Stimulated activated CD8-positive, alpha-beta memory T cell treated with anti-CD3 and anti-CD28 coated beads, Interleukin-2, amount 100 ng/mL, for 48 hours (primary cell): ENCODE measurements at places on chromosomes 1 and 21.

DNA sequence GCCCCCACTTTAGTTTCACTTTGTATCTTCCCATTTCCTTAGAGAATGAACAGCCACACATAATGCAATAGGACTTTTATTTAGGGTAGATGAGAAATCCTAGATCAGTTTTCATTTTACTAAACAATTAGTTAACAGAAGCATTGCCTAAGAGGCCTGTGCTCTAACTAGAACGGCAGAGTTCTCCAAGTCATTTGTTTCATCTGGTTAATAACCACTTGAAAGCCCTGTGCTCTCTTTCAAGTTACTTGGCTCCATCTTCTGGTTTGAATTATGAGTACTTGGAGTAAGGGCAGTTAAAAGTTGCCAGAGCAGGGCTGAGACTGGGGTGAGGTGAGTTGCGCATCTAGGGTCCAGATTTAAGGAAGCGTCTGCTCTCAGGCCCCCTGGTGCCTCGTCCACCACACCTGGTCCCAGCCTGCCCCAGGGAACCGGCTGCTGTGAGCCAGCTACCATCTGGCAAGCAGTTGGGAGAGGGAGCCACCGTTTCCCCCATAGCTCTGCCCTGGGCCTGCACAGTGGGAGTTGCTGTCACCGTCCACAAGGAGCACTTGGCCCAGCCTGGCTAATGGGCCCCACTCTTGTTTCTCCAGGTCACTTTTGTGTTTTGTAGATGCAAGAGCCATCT lies 18.1 kb upstream of the SLC44A3 start:
- DNase-seq = no peak

- DNase-seq = no peak
These were observed 332.7 kb upstream of the RUNX1 start for GRCh38 chr21:35381743-35382310.

DNA sequence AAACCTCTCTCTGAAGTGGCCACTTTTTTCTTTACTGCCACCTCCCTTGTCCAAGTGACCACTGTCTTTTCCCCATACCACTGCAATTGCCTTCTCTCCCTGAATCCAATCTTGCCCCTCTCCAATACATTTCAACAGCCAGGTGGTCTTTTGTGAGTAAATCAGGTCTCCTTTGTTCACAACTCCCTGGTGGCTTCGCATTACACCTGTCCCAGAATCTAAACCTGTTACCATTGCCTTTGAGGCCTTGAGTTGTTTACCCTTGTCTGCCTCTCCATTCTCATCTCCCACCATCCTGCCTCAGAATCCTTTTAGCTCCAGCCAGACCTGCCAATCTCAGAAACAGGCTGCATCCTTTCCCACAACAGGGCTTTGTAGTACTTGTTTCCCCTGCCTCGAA lies 21.8 kb upstream of the DYNLT5 start:
- no peak for DNase-seq

DNA sequence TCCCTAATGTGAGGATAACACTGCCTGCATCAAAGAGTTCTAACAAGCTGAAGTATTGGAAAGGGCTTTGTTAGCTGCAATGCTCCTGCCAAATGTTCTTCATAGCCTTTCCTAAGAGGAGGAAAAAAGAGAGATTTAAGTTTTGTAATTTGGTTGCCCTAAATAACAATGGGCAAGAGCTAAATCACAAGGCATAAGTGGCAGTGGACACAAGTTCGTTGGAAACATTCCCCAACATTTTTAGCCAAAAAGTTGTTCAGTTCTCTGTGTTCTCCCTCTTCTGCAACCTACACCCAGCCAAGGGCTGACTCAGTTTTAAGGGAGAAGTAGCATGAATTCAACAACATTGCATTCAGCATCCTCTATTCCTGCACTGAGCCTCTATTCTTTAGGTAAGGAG lies 2.6 kb upstream of the UQCRHL start:
- DNase-seq = no peak

DNA sequence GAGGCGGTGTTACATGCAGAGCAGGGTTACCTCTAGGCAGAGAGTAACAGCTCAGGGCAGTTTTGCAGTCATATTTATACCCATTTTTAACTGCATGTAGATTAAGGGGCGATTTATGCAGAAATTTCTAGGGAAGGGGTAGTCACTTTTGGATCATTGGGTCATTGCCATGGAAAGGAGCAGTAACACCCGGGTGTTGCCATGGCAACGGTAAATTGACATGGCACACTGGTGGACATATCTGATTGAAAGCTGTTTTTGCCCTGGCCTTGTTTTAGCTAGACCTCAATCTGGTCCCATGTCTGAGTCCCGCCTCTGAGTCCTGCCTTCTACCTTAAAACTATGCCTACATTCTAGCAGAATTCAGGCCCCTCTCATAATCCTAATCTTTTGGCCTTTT lies 11.8 kb upstream of the USP1 start:
- DNase-seq = no peak

GRCh38 chr1:196380316-196380715 lies 227.9 kb downstream of the KCNT2 start:
- no peak for DNase-seq

DNA sequence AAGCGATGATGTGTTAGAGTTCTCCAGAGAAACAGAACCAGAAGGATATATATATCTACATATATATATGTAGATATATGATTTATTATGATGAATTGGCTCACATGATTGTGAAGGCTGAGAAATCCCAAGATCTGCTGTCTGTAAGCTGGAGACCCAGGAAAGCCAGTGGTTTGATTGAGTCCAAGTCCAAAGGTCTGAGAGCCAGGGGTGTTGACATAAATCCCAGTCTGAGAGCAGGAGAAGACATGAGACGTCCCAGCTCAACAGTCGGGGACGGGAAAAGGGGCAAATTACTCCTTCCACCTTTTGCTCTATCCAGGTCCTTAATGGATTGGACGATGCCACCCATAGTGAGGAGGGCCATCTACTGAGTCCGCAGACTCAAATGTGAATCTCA lies 126.6 kb downstream of the PRDM2 start:
- DNase-seq = no peak

GRCh38 chr1:84957966-84958365 lies 38.9 kb downstream of the MCOLN2 start:
- DNase-seq = no peak

DNA sequence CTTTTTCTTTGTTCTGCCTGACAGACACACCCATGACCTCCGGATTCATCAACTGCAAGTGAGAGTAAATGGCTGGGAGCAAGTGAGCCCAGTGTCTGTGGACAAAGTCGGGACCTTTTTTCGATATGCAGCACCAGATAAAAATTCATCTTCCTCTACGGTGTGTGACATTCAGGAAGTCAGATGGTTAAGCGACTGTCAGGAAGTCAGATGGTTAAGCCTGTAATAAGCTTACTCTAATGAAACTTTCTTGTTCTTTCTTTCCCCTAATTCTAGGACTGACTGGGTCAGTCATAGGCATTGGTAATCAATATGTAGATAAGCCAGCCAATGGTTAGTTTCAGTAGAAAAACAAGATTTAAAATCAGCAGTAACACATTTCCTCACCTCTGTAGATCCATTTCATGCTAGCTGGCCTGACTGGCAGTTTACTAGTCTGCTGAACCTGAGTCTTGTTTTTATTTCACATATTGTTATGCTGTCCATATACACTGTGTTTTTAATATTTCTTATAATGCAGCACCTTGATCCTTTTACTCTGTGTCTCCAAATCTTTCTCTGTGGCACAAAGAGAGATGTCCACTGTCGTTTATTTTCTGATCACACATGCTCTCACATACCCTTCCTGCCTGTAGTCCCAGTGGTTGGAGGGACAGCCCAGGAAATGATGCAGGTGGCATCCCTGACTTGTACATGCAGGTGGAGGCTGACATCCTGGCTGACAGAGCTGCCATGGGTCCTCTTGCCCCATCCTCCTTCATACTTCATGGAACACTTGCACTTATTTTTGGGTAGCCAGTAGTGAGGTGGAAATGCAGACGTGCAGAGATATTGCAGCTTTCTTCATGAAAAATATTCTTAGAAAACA lies 115.8 kb downstream of the VPS13D start:
- DNase-seq = no peak

- DNase-seq = no peak
These were observed 45.7 kb upstream of the FOXD3 start for GRCh38 chr1:63276624-63277023.

DNA sequence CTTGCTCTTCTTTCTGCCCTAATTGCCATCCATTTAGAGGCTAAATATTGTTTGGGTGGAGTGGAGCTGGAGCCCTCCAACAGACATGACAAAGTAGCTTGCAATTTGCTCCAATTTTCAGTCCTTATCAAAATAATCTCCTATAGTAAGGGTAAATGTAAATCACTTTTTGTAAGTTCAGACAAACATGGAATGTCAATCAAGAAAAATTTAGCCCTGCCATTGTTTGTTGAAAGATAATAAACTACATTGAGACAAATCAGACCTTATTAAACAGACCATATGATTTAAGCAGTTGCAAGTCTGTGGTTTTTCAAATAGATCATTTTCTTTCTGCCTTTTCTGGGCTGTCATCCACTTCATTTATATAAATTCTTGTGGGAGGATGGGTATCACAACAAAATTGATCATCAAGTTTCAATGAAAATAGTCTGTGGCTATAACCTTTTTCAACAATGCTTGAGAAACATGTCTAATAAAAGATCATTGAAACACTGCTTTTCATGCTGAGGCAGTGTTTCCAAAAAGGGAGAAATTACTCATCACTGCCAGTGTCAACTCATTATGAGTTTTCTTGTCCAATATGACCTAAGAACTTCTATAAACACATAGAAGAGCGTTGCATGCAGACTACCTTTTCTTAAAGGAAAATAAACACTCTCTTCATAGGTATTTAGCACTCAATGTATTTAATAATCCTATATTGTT lies 1152.0 kb upstream of the B3GALT2 start:
- no peak for DNase-seq

DNA sequence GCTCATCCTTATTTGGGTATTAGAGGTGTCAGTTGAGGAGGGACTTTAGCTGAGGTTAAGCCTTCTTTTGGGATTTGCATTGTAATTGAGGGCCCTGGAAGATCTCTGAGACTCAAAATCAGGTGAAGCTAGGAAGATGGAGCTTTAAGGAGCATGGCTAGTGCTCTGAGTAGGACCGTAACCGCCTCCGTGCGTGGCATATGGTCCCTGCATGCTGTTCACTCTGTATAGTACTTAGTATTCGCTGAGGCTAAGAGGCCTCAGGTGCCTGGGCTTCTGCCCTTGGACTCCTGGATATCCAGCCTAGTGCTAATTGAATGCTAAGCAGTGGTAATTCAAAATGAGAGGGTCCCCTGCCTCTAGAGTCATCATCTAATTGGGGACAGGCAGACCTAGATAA lies 22.5 kb downstream of the NSUN4 start:
- no peak for DNase-seq

DNA sequence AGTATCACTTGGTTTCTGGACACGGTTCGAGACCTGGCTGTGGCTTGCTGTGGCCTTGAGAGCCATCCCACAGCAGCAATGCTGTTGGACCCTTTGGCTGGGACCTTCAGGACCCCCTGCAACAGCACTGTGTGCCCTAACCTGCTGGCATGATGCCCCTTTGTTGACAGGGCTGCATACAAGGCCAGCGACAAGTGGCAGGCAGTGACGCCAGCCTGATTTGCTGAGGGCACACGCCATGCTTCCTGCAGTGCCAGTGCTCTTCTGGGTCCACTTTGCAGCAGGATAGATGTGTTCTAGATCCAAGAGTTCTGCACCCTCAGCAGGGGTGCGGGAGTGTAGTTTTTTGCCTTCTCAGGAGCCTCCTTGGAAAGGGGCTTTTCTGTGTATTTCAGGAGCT lies 32.8 kb downstream of the COQ8A start:
- DNase-seq = no peak

DNA sequence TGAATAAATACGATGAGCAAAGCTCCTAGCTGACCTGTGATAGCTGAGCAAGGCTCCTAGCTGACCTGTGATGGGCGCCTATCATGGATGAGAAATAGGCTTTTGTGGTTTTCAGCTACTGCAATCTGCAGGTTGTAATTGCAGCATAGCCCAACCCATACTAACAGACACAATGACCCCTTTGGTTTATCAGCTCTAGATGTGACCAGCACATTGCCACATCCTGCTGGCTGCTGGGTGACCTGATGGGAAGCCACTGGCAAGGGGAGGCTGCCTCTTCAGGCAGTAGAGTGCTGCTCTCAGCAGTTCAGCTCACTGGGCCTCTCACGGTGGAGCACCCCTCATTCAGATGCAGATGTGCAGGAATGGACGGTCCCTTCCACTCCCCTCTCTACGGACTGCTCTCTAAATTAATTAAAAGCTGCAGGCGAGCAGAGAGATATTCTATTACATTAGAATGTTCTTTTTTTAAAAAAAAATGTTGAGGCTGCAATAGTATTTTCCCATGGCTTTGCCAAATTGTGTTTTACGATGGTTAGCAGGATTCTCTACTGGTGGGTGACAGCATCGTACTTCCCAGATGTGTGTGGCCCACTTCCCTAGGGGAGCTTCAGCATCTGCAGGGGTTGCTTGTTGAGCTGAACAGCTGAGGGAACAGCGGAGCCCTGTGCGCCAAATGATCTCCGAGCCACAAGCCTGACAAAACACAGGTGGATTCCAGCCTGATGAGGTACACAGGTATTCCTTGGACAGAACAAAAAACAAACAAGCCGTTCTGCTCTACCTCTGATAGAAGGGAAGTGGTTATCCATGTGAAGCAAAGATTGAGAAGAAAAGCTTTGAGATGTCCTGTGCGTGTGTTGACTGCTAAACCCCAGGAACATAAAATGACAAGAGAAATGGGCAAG lies 65.0 kb downstream of the SYT6 start:
- DNase-seq = no peak

GRCh38 chr1:149849947-149850360 lies 49.4 kb upstream of the BOLA1 start:
- no peak for DNase-seq

DNA sequence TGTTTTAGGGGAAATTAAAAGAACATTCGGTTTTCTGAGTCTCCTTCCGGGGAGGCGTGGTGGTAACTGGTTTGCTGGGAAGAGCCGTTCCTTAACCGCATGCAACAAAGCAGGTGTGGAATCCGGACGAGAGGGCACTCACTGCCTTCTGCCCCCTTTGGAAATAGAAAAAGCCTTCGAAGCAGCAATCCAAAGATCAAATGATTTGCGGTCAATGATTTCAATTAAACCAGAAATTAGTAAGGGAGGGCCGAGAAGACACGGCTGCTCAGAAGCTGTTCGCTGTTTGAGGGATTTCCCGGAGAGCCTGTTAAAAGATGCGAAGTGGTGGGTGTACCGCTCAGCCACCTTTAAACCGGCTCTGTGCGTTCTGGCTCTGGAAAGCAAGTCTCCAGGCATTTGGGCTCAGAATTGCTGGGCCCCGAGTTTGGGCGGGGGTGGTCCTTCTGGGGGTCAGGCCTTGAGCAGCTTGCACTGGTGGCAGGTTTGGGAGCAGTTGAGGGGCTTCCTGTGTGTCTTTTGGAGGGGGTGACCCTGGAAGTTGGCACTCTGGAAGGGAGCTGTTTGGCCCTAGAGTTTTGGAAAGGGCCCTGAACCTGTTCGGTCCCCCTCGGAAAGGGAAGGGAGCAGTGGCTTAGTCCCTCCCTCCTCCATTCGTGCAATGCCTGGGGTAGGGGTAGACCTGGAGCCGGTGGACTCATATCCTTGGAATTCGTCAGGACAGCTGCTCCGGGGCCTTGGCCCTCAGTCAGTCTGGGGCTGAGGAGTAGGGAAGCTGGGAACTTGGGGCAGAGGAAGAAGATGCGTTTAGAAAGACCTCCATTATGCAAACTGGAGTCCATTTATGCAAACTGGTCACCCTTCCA lies 3.1 kb downstream of the SIM2 start:
- no peak for DNase-seq
